ENCODE measurements at places on chromosomes 5 and 9. TPM values are rescaled to one million over a fixed set of nuclear protein-coding genes. Genes with fewer than 3 reads are reported as not detected.

Gene C9orf78
- total RNA-seq = 67.4 TPM

Gene MARVELD2
- 0.32 TPM for total RNA-seq

Gene DPM2
- 70.2 TPM for total RNA-seq

Gene CKS2
- 148 TPM for total RNA-seq

Gene ARID3C
- total RNA-seq = not detected

Gene POLR1E
- 59.8 TPM for total RNA-seq

Gene FBLL1
- not detected for total RNA-seq

Gene CARTPT
- not detected for total RNA-seq

Gene NUTM2F
- total RNA-seq = not detected

Gene DMRT3
- not detected for total RNA-seq

Gene NSD1
- total RNA-seq = 108 TPM

Gene CWC27
- 29.1 TPM for total RNA-seq

Gene SPINK7
- not detected for total RNA-seq

Gene GRXCR2
- not detected for total RNA-seq

Gene SLC45A2
- total RNA-seq = not detected

Gene GFI1B
- not detected for total RNA-seq

Gene NAIP
- 7.8 TPM for total RNA-seq
